Stimulated activated CD8-positive, alpha-beta memory T cell treated with anti-CD3 and anti-CD28 coated beads, Interleukin-4, amount 100 ng/mL, for 4 hours (primary cell): ENCODE measurements at places on chromosomes 2 and 18.

- no peak for DNase-seq
These were observed 68.5 kb downstream of the MOGAT1 start for GRCh38 chr2:222739939-222740338.

DNA sequence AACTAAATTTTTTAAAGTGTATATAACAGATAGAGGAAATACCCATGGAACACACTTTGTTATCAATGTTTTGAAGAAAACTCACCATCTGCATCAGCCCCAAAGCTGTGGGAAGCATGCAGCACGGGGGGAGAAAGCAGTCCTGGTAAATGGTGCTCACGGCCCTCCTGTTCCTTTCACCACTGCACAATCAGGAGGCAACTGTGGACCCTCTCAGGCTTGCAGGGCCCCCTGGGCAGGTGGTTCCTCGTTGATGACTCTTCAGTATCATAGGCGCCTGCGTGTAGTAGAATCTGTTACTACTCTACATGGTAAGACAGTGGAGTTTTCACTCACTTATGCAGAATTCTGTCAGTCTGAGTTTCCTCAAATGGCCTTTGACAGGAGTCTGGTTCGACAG, 4.9 kb upstream of the CNDP1 start:
- DNase-seq, result no peak

- no peak for DNase-seq
These were observed 199.1 kb upstream of the NRXN1 start for GRCh38 chr2:51231071-51231470.

- DNase-seq, result no peak
These were observed 18.5 kb upstream of the CCDC93 start for GRCh38 chr2:118032169-118033013.

- no peak for DNase-seq
These were observed 25.3 kb downstream of the MROH2A start for GRCh38 chr2:233803292-233803911.

GRCh38 chr2:211248841-211249240, 692.4 kb downstream of the CPS1 start:
- DNase-seq, result no peak

DNA sequence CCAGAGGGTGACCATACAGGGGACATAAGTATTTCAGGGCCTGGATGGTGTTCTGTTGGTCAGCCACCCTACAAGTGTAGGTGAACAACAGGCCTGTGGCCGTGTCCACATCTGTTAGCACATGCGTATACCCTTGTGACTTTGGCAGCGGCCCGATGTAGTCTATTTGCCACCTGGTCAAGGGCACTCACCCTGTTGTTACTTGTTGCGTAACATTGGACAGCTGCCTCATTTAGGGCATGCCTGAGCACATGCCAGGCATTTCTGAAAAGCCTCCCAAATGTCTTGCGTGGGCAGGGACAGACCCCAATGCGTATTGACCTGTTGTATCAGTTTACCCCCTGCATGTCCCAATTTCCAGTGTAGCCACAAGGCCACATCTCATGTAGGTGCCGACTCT, 235.0 kb downstream of the MBD5 start:
- no peak for DNase-seq

DNA sequence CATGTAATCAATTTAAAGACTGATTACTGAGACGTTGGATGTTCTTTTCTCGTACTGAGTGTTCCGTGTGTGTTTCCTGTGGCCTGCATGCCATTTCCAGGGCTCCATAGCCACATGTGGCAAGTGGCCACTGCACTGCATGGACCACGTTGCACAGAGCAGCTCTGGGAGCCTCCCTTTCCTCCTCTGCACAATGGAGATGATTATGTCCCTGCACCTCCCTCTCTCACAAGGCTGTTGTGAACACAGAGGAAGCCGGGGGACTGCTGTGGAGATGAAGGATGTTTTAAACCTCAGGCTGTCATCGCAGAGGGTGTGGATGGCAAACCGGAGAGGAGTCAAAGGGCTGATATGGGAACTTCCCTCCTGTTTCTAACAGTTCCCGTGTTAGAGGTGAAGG, 87.7 kb downstream of the TGOLN2 start:
- DNase-seq, result no peak

- DNase-seq, result no peak
These were observed 267.2 kb downstream of the HRH4 start for GRCh38 chr18:24727685-24728084.

DNA sequence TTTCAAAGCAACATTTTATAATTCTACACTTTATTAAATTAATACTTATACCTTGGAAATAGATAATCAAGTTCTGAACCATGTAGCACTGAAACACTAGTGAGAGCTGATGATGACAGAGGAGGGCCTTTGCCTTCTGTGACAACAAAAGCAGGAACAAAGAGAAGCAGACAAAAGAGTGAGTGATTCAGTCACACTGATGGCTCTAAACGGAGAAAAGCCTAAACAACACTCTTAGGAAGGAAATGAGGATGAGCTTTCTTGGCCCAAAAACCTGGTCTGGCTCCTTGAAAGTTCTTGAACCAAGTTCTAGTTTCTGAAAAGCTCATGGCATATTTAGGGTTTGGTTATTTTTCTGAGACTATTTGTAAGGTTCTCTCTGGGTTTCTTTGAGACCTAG, 271.9 kb downstream of the DPP10 start:
- no peak for DNase-seq

GRCh38 chr18:2515171-2515787, 56.0 kb downstream of the METTL4 start:
- no peak for DNase-seq

- no peak for DNase-seq
These were observed 17.7 kb upstream of the MAL start for GRCh38 chr2:95007822-95008221.

DNA sequence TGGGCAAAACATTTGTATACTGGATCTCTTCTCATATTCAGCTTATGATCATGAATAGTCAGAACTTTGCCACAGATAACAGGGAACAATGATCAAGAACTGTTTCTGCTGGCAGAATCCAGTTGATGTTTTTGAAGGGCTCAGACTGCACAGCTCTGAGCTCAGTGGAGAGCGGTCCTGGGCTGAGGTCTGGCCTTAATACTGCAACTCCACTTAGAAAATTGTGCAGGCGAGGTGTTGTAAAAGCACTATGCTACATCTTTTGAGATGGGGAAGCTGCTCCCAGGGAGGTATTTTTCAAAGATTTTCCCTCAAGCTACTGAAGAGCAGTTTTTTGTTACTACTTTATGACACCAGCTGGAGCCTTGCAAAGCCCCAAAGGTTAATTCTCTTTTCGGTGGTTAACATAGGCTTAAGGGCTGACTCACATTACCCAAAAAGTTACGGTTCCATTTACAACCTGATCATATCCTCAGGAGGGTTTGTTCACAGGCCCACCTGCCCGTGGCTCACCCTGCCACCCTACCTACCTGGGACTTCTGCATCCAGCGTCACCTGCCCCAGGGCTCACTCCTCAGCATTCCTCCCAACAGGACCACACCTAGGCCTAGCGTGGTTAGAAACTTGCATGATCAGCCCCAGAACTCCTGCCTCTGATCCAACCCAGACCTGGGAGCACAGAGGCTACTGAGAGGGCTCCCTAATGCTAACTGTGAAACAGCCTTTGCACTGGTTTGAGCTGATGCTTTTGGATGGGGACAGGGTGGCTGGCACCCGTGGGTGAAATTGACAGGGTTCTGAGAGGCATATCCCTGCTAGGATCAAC, 114.4 kb downstream of the NCK2 start:
- no peak for DNase-seq

GRCh38 chr2:38723173-38723572, 28.0 kb downstream of the SRSF7 start:
- no peak for DNase-seq

- DNase-seq, result no peak
These were observed 140.3 kb upstream of the FOSL2 start for GRCh38 chr2:28252311-28252710.
